ENCODE measurements at places on chromosomes 3 and 15. TPM values are rescaled to one million over a fixed set of nuclear protein-coding genes. Genes with fewer than 3 reads are reported as not detected.

Gene PLSCR4
- not detected for total RNA-seq

Gene PIGBOS1
- total RNA-seq, result 9.4 TPM

Gene LMAN1L
- total RNA-seq, result not detected

Gene WNT5A
- not detected for total RNA-seq

Gene ACAA1
- total RNA-seq, result 80.7 TPM

Gene SEMA3F
- 0.52 TPM for total RNA-seq

Gene LAMB2
- total RNA-seq, result 1.4 TPM

Gene SHF
- total RNA-seq, result 3.3 TPM

Gene CYP19A1
- total RNA-seq, result 0.52 TPM

Gene CSPG4
- not detected for total RNA-seq

Gene AADAC
- total RNA-seq, result not detected

Gene SH2D7
- total RNA-seq, result not detected

Gene NANOGP8
- not detected for total RNA-seq
